ENCODE measurements at places on chromosomes 3 and 15. TPM values are rescaled to one million over a fixed set of nuclear protein-coding genes. Genes with fewer than 3 reads are reported as not detected.

The BMF gene
- polyA plus RNA-seq: 7.8 TPM

The GJD2 gene
- polyA plus RNA-seq: not detected

The ZNF80 gene
- 0.04 TPM for polyA plus RNA-seq

The SERINC4 gene
- 0.61 TPM for polyA plus RNA-seq

DNA sequence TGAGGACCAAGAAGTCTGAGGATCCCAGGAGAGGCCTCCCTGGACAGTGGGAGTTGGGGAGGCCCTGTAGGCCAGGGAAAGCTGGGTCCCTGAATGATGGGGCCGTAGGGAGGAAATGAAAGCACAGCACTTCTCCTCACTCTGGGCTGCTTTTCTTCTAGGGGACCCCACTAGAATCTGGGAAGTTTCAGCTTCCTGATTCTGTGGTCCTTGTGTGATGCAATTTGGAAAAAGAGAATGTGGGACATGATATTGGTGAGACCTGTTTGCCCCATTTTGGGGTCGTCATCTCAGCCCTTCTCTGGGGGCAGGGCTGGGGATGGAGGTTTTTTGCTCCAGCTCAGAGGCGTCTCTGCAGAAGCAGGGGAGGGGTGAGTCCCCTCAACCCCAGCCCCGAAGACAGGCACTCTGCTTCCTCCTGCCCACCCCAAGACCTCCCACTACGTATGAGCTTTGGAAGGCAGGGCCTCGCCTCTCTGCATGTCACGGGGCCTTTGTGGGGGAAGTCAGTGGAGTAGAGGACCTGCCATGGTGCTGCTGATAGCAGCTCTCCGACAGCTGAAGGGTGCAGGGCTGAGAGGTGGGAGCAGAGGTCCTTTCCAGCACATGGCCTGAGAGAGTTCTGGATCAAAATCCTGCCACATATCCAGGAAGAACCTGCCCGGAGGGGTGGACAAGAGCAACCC lies 1.5 kb upstream of the SNX22 start:
- no peak for DNase-seq

DNA sequence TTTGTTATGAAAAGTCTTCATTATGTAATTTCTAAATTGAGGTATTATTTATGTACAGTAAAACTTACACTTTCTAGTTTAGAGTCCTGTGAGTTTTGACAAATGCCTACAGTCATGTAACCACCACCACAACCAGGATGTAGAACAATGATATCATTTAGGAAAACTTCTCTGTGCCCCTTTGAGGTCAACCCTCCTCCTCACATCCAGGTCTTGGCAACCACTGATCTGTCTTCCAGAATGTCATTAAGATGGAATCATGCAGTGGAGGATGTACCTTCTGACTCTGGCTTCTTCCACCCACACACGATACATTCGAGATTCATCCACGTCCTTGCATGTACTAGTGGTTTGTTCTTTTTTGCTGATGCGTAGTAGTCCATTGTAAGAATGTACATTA lies 23.2 kb downstream of the MINAR1 start:
- DNase-seq: no peak

DNA sequence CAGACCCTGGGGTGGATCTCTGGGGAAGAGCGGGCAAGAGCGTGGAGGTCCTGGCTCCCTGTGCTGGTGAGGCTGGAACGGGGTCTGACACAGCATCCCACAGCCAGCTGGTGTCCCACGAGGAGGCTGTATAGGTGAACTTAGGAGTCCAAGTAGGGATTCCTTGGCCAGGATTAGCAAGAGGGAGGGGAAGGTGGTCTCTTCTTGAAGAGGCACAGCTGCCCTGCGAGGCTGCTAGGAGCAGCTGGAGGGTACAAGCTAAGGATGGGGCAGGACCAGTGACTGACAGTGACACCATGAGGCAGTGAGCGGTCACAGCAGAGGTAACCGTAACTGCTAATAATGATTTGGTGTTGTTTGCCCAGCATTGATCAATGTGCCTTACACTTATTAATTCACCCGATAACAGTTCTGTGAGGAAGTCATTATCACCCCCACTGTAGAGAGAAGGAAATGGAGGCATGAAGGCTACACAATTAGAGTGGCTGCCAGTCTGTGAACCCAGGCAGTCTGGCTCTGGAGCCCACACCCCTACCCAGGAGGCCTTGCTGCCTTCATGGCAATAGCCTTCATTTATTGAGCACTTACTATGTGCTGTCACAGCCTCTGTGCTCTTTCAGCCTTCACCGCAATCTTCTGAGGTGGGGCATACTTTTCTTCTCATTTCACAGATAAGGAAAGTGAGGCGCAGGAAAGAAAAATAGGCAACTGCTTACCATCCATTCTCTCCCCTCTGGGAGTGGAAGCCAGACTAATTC lies 59.4 kb downstream of the TMEM44 start:
- no peak for DNase-seq

GRCh38 chr3:38210141-38210757 lies 44.9 kb downstream of the OXSR1 start:
- no peak for DNase-seq

DNA sequence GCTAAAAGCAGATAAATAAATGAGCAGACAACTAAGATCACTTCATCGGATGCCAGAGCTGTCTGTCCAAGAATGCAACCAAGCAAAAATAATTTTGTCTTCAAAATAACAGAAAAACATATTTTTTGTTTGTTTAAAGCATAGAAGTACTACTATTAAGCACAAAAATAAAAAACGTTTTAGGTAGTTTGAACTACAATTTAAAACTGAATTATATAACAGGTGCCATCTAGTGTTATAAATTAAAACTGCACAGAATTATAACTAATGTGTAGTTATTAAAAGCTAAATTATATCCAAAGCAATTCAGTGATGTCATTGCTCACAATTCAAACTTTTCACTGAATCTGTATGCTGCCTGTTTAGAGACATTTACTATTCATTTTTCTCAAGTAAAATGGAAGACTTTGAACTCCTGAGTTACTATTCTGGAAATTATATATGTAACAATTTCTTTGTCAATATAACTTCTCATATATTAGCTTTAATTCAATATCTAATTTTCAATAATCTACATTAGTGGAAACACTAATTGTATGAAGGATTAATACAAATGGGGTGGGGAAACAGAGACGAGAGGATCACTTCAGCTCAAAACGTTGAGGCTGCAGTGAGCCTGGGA lies 29.5 kb downstream of the LINS1 start:
- no peak for DNase-seq

DNA sequence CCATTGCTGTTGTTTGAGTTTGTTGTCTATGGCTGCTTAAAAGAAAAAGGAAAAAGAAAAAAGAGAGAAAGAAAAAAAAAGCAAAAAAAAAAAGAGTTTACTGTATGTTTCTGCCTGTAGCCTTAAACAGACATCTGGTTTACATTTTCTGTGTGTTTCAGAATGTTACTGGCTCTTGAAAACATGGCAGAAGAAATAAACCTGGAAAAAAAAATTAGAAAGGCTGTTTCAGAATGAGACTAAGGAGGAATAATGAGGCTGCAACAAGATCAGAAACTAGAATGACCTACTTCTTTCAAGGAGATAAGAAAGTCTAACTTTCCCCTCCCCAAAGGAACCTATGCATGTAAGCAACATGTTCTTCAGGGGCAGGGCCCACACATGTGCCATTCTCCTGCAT lies 292.1 kb downstream of the DIPK2A start:
- no peak for DNase-seq

DNA sequence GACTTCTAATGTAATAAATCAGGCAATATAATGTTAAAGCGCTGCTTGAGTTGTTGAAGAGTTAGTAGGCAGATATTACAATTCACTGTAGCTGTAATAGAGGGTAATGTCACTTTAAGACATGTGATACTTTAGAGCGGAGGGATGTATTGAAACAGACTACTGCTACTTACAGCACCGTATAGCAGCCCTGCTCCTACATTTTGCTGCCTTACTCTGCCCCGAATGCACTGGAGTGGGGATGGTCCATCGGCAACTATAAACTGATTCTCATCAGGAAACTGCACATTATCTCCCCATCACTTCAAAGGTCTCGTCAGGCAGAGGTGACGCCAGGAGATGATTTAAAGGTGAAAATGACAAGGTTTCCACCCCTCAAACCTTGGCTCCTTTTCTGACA lies 349.7 kb upstream of the SUCLG2 start:
- DNase-seq: no peak

Measured in urinary bladder (tissue), 4 donors.